NCI-H187 treated with DMSO at 0.1 percent for 48 hours (cell line): ENCODE measurements at places on chromosomes 13 and 19.

DNA sequence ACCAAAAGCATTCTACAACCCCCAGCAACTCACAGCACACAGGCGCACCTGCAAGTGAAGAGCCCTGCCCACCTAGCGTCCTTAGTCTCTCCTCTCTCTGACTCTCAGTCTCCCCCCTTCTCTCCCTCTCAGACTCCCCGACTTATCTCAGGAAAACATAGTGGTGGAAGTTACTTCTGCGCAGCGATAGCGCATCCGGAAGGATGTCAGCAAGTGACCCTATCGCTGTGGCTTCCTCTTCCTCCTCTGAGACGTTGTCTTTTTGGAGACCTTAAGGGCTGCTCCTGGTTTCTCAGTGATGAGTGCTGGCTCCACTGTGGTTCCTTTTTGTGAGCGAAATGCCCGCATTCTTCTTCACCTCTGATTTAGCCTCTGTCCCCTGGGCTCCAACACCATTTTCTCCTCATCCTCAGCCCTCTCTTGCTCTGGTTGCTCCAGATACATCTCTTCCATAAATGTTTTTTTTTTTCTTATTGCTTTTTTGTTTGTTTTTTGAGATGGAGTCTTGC is 1.4 kb upstream of the YIF1B start:
- DNase-seq, result no peak

GRCh38 chr19:55041627-55042343 is 3.7 kb upstream of the GP6 start:
- no peak for DNase-seq

DNA sequence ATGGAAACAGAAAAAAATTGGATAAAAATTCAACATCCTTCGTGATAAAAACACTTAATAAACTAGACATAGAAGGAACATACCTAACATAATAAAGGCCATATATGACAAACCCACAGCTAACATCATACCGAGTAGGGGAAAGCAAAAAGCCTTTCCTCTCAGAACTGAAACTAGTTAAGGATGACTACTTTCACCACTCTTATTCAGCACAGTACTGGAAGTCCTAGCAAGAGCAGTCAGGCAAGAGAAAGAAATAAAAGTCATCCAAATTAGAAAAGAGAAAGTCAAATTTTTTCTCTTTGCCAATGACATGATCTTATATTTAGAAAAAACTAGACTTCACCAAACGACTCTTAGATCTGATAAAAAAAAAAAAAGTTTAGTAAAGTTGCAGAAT is 25.8 kb upstream of the SLC7A9 start:
- no peak for DNase-seq

DNA sequence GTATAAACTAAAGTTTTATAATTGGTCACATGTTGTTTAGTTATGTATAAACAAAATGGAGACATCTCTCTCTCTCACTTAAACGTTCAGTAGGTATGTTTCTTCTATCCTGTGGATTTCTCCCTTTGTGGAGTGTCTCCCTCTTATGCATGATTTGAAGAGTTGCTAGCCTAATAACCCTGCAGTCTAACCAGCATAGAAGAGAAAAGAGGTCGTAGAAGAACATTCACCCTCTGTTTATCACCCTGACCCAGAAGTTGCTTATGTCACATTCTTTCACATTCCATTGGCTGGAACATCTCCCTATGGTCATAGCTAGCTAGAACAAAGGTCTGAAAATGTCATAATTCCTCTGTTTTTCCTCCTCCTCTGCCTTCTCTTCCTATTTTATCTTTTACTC is 176.8 kb upstream of the PCDH20 start:
- no peak for DNase-seq

DNA sequence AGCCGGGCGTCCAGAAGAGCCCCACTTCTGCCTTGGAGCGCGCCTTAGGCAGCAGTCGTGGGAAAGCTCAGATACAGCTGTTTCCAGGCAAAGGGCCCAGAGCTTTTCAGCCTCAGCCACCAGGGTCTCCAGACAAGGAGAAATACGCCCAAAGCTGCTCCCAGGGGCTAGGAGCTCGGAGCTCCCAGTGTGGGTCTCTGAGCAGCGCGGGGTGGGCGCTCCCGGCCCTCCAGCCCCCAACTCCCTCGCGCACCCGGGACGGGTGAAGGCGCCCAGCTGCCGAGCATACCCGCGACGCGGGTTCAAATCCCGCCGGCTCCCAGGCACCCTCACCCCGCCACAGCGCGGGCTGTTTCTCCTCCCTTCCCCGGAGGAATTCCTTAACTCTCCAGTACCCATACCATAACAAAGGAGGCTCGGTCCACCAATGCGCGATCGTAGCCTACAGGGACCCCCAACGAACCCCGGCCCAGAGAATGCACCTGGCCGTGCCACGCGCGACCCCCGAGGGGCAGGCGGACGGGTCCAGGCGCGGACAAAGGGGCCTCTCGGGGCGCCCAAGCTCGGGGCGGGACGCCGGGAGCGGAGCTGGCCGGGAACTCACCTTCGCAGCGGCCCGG is 507 bp downstream of the COL4A1 start:
- DNase-seq, result no peak

- DNase-seq, result no peak
Observed at GRCh38 chr13:110268576-110269185, 38.3 kb downstream of the COL4A1 start.

- no peak for DNase-seq
Observed at GRCh38 chr19:30719189-30719998, 347.2 kb downstream of the ZNF536 start.

DNA sequence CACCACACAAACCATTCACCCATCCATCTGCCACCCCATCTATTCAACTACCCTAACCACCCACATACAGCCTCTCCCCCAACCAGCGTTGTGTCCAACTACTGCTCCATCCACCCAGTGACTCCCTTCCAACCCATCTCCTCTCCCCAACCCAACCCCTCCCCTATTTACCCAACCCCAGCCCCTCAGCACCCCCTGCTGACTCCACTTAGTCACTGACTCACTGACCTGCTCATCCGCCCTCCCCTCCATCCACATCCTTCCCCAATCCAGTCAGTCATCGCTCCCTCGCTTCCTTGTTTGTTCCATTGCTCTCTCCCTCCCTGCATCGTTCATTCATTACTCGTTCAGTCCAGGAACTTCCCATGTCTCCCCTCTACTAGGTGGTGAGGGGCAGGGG is 39.2 kb downstream of the KCNC3 start:
- DNase-seq, result no peak
